CD8-positive, alpha-beta memory T cell (primary cell): ENCODE measurements at places on chromosomes 1 and 21. TPM values are rescaled to one million over a fixed set of nuclear protein-coding genes. Genes with fewer than 3 reads are reported as not detected.

The H3-3A gene
- polyA plus RNA-seq, result 803 TPM

GRCh38 chr1:187091666-187092065 lies 262.9 kb downstream of the PLA2G4A start:
- no peak for DNase-seq

DNA sequence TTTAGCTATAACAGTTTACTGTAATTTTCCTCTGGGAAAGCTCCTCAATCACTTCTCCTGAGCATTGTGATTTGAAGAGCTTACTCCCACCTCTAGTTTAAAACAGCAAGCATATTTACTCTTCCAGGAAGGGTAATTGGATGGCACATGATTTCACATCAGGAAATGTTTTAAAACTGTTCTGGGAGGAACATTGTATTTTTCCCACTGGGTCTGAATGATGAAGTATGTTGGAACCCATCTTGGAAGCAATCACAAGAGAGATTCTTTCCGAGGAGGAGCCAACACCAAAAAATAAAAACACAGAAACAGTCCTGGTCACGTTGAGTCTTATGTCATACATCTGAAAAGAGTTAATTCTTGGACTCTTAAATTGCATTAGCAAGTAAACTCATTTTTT lies 17.3 kb downstream of the MAP10 start:
- DNase-seq, result no peak

DNA sequence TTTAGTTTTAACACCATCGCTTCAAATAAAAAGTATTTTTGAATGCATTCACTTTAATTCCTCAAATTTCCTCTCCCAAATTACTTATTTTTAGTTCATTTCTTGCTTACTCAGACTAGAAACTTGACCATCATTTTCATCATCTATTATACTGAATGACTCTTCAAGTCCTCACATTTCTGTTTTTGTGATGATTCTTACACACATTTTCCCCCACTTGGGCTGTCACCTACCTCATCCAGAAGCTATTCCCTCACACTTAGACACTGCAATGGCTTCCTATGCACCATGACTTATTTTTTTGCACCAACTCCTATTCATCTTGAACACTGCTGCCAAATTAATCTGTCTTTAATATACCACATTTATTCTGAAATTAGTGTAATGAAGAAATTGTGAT lies 239.6 kb upstream of the DUSP10 start:
- DNase-seq, result no peak
